ENCODE measurements at places on chromosomes 6 and 20.

GRCh38 chr6:24994812-24995211, 59.1 kb upstream of the RIPOR2 start:
- DNase-seq: no peak

GRCh38 chr6:16991981-16992629, 109.7 kb upstream of the STMND1 start:
- no peak for DNase-seq

- no peak for DNase-seq
Observed at GRCh38 chr6:75023634-75024033, 182.2 kb downstream of the COL12A1 start.

DNA sequence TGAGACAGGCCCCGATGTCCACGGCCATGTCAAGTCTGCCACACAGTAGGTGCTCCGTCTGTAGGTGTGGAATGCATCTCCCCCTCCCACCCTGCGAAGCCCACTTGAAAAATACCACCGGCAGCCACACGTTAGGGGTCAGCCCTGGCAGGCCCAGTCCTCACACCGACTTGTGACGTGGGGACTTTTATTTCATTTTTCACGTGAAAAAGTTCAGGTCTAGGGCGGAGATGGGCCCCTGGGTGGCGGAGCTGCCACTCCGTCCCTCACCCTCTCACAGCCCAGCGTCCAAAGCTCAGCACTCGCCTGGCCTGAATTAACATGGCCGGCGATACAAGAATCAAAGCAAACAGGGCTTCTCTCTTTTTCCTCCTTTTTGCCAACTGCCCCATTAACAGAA, 3.8 kb upstream of the TUBB1 start:
- no peak for DNase-seq

DNA sequence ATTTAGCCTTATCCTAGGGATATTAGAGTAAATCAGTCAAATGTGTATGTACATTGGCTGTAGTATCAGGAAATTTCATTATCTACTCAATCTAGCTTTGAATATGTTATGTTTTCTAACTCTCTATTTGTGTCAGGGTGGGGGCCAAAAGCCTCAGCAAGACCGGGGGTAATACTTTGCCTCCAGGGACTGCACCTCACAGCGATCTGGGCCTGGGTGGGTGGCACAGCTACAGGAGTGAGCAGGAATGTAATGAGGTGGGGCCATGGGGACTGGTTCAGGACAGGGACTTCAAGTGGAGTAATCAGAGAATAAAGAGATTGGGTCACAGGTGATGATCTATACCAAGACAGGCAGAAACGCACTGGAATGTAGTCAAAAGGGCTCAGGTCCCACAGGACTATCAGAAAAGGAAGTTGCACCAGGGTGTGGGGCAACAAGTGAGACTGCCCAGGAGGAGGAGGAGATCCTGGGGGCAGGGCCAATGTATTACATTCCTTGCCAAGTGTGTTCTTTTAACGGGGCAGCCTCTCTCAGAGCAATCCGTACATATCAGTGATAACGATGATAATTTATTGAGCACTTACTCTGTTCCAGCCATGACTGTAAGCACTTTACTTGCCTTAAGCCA, 54.0 kb downstream of the PIGU start:
- DNase-seq: no peak

GRCh38 chr6:107982486-107982885, 24.5 kb upstream of the SEC63 start:
- no peak for DNase-seq

DNA sequence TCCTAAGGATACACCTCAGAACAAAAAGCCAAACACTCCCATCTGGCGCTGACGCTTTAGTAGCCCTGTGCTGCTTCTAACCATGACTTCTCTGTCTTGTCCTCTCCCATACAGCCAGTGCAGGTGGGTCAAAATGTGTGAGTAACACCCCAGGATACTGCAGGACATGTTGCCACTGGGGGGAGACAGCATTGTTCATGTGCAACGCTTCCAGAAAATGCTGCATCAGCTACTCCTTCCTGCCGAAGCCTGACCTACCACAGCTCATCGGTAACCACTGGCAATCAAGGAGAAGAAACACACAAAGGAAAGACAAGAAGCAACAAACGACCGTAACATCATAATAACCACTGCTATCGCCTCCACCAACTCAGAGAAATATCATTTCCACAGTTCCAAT, 1.4 kb downstream of the DEFB132 start:
- DNase-seq: no peak

DNA sequence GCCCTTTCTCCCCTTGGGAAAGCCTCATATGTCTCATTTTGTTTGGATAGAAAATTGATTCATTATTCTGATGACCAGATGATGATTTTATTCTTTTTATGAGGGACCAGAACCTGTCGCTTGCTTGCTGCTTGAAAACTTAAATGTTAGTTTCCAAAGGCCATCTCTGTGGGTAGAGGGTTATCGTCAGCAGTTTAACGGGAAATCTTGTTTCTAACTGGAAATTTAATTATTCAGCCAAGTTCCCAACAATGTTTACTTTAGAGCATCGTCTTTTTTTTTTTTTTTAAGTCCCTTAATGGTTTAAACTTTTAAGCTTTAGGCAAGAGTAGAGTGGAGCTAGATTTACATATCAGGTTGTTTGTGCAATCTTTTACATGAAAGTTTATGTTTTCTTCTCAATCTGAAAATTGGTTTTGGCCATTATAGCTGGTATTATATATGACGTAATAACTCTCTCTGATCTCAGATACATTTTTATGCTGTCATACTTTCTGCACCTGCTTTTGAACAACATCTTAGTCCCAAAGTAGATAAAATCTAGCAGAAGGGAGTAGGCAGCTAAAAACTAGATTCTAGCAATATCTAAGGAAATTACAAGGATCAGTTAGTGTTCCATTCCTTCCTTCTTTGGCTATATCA, 93.9 kb downstream of the FOXO3 start:
- DNase-seq: no peak

DNA sequence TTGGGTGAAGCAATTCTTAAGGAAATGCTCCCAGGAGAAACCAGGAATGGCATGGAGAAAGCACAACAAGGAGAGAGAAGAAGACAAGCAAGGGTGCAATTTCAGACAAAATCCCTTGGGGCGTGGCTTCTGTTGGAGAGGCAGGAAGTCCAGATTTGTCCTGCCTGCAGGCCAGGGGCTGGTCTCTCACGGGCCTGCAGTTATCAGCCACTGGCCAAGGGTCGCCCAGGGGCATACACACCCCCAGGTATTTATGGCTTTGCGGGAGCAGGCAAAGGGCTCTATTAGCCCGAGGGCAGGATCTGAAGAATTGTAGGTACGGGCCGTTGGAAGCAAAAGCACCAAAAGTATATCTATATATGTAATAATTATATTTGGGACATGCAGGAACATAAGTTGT, 87.7 kb downstream of the IYD start:
- DNase-seq: no peak

- no peak for DNase-seq
Observed at GRCh38 chr6:144340541-144341371, 55.6 kb downstream of the UTRN start.

GRCh38 chr20:31740208-31740607, 1.1 kb downstream of the TPX2 start:
- no peak for DNase-seq

GRCh38 chr6:132268209-132268608, 133.1 kb downstream of the MOXD1 start:
- DNase-seq: no peak

DNA sequence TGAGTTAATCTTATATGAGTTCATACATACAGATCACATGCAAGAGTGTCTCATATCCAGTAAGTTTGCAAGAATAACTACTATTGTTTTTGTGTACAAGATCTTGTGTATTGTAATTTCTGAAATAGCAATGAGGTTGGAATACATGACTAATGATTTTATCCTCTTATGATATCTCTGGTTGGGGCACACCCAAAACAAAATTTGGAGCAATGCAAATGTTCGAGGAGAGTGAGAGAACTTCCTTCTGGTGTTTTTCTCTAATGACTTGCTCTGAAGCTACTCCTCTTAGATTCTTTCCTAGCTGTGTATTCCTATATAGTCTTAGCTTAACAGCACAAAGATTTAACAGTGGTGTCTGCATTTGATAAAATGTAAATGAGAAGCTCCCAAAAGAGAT, 252.5 kb downstream of the LAMA2 start:
- DNase-seq: no peak

DNA sequence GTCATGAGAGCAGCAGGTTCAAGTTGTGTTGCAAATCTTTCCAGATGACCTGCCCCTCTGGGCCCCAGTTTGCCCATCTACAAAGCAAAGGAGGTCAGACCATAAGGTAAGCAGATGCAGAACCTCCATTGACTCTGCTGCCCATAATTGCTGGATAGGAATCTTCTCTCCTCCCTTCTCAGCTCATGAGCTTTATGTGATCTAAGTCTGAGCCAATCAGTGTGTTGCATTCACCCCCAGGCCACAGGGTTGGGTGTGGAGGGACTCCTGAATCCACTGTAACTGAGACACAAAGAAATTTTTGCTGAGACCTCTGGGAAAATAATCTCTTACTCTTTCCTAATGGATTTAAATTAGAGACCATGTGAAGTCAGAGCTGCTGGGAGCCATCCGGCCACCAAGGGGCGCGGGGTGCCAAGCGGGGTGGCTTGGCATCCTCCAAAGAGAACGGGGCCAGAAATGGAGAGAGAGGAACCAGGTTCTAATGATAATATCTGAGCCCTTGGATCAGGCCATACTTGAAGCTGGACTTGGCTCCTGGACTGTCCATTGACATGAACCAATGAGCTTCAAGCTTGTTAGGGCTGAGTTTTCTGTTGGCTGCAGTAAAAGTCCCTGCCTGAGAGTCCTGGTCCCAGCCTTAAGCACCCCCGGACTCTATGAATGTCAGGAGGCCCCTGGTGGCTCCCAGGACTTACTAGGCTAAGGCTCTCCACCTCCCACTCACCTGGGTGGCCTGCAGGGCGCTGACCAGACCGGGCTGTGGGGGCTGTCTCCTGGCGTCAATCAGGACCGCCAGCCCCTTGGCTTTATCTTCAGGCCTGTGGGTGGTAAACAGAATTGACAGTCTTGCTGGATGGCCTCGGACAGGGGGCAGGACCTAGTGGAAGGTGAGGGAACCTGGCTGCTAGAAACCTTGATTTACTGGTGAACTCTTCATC, 32.8 kb downstream of the KIAA1755 start:
- no peak for DNase-seq

DNA sequence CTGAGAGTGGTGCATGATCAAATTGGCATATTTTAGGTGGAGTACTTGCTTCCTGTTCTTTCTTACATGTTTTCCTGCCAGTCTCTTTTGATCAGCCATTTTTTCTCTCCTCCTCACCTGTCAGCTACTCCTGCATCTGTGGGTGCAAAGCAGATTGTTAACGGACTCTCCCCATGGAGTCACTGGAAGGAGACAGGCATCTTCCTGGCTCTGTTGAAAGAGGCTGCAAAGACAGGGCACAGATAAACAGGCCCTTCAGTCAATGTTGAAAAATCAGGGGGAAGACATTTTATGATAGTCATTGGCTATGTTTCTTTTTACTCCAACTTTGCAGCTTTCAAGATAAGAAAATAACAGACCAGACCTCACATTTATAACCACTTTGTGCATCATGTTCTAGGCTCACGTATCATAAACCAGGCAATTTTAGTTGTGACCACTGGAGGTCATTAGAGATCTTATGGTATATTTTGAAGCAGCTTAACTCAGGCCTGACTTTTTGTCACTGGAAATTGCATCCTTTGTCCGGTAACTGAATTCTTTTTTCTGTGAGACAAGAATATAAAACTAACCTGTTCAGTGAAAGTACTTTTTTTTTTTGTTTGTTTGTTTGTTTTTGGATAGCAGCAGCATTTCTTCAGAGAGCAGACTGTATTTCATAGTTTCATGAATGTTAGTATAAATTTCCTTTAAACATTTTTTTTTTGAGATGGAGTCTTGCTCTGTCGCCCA, 20.1 kb downstream of the ECT2L start:
- peak; percentile 78 for DNase-seq

- peak; percentile 46 for DNase-seq
Observed at GRCh38 chr20:24873025-24873620, 75.9 kb upstream of the CST7 start.

DNA sequence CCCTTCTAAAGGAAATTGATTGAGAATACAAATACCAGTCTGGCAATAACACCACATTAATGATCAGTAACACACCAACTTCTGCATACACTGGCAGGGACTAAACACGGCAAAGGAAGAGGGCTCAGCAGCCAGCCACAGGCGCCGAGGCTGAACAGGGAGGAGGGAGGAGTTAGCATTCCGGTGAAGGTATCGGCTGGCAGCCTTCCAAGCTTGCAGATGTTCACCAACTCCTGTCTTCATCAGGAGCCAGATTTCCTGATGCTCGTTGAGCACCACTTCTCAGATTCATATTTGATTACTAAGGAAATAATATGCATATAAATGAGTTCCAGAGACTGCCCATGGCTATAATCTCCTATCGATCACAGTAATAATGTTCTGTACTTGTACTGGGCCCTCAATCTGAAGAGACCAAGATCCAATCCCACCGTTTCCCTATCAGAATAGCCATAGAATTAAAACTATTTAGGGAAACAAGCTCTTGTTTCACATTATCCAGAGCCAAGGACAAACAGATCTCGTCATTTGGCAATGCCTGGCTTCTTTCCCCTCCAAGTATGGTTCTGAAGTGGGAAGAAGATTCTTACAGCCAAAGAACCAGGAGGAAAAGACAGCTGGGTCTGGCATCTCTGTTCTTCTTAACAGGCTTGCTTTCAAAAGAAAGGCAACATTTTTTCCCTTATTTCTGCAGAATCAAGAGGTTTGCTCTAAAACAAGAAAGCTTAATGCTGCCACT, 42.2 kb downstream of the GFOD1 start:
- DNase-seq: no peak

DNA sequence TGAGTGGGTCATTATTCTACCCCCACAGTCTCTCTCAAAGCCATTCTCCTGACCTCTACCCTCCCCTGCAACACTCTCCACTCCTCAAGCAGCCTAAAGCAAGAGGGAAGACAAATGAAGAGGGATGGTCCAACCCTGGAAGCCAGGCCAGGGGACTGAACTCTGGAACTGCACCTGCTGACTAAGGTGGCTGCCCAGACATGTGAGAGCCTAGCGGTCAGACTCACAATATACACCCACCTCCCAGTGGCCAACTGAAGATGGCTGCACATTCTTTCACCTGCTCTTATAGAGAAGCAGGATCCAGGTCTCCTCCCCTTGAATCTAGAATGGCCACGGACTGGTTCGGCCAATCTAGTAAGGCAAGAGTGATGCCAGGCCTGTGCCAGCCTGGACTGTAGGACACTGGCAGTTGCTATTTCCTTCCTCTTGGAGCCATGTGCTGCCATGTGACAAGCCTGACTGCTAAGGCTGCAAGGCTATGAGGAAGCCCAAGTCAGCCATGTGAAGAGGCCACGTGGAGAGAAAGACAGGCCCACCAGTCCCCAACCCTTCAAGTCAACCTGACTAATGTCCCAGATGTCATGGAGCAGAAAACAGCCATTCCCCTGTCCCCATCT, 31.8 kb downstream of the ACSS1 start:
- DNase-seq: peak; percentile 46

GRCh38 chr20:8094415-8094818, 37.6 kb upstream of the PLCB1 start:
- peak; percentile 54 for DNase-seq

DNA sequence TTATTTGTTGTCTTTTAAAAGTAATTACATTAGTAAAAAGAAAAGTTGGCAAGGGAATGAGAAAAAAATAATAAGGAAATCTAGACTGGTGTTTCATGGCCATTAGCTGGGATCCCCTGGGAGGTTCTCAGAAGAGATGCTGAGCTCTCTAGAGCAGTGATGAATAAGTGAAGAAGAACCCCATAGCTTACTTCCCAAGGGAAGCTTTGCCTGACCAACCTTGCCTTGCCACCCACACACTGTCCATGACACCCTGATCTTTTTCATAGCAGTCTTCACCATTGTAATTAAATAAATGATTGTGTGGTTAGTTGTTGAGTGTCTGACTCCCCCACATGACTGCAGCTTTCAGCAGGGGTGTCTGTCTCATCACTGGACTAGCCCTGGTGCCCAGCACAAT, 5.9 kb downstream of the C6orf163 start:
- DNase-seq: no peak
